ENCODE measurements at places on chromosomes 5 and 9.

- no peak for DNase-seq
These were observed 71.2 kb downstream of the CFAP77 start for GRCh38 chr9:132481053-132481849.

GRCh38 chr9:126919193-126919592, 4.6 kb downstream of the RALGPS1 start:
- DNase-seq = no peak

- DNase-seq = no peak
These were observed 965 bp downstream of the PTGDS start for GRCh38 chr9:136978073-136978864.

- no peak for DNase-seq
These were observed 186.0 kb downstream of the NXNL2 start for GRCh38 chr9:88721025-88721424.

GRCh38 chr5:181109489-181110013, 21.4 kb downstream of the OR2V1 start:
- DNase-seq = no peak

DNA sequence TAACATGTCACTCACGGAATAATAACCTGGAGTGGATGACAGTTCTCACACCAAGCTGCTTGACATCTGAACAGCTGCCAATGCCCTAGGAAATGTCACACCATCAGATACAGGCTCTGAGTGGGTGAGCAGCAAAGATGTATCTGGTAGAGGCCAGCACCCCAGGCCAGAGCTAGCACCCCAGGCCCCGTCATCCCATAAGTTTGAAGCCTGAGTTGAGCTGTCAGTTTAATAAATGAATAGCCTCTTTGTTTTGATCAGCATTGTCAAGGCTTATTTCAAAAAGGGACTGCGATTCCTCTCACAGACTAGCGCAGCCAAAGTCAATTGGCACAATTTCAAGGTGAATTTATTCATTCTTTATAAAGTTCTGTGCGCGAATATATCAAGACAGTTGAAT, 1327.1 kb downstream of the MAT2B start:
- no peak for DNase-seq

DNA sequence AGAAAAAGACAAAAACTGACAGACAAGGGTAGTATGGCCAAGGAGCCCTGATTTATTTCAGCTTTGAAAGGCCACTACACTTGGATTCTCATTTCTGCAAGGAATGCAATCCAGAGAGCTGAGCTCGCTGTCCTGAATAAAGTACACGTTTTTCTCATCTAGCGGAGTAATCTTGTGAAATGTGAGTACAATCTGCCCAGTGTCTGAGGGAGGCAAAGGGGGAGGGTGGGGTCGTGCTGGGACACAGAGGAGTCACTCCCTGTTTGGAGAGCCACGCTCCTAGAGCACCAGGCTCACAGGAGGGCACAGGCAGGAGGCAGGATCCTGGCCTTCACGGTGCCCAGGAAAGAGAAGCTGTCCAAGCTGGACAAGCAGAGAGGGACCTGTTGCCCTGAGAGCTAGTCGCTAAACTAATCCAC, 51.0 kb upstream of the IFNK start:
- DNase-seq = no peak

DNA sequence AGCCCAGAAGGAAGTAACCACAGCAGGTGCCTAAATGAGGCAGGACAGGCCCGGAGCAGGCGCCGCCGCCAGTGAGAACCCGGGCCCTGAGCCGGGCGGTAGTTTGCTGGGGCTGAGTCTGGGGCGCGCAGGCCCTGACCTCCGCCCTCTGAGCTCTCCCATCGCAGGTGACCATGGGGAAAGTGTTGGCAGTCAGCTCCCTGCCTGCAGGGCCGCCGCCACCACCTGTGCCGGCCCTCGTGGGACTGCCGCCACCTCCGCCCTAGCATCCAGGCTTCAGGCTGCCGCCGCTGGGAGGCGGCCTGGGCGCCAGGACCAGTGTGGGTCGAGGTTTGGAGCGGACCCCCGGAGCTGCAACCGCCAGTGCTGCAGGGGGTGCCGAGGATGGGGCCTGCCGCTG, 61.1 kb downstream of the TARS1 start:
- DNase-seq = no peak

- DNase-seq = no peak
These were observed 15.1 kb upstream of the IGFBPL1 start for GRCh38 chr9:38439291-38439915.

GRCh38 chr5:151772029-151772845, 483 bp downstream of the G3BP1 start:
- DNase-seq = peak; percentile 51

DNA sequence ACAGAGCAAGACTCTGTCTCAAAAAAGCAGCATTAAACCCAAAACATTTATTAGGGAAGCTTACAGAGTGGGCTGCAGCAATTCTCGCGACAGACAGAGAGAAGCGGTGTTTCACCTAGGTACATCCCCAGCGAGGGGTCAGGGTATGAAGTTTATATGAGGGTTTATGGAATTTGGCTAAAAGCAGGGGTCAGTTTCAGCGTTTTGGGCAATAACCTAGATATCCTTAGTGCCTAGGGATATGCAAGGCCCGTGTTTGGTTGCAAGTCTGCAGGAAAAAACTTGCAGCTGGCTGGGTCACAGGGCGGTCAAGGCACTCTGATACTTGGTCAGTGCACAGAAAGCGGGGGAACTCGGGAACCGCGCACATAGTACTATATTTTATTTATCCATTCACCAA, 649 bp upstream of the GLE1 start:
- DNase-seq = no peak

- no peak for DNase-seq
These were observed 3.8 kb downstream of the NDUFA8 start for GRCh38 chr9:122155796-122156195.

- no peak for DNase-seq
These were observed 1.7 kb downstream of the UBE2D2 start for GRCh38 chr5:139562847-139563246.

DNA sequence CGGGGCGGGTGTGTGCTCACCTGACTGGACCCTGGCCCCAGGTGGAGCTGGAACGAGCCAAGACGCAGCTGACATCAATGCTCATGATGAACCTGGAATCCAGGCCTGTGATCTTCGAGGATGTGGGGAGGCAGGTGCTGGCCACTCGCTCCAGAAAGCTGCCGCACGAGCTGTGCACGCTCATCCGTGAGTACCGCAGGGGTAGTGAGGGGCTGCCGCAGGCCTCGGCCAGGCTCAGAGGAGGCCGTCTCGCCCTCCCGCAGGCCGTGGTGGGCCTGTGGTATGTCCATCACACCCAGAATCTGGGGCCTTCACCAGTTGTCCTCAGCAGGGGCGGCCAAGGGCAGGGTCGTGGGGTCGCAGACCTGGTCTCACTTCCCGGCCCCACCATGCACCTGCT, 11.3 kb downstream of the PMPCA start:
- DNase-seq = no peak

DNA sequence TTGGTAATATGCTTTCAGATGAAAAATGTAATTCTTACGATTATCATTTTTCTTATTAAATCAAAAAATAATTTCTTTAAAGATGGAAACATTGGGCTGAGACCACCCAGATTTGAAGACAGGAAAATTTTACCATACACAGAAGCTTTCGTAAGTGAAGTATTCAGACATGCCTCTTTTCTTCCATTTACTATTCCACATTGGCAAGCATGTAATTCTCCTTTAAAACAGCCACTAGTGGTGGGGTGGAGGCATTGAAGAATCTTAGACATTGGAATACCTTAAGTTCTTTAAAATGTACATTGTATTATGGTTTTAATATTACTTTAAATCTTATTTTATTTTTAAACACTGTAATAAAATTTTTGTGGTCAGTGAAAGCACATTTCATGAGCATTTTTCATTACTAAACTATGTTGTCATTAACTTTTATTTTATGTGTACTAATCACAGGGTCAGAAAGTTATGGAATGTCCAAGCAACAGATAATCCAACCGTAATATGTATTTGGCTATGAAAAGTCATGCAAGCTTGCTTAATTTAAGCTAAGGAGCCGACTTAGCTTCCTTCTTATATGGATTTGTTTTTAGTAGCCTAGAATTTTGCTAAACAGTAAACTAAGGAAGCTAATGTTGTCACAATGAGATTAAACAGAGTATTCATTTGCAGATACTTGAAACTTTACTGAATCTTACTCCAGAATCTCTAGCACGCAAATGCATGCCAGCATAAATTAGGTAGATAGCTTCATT, 97.4 kb upstream of the ALDH1A1 start:
- no peak for DNase-seq

DNA sequence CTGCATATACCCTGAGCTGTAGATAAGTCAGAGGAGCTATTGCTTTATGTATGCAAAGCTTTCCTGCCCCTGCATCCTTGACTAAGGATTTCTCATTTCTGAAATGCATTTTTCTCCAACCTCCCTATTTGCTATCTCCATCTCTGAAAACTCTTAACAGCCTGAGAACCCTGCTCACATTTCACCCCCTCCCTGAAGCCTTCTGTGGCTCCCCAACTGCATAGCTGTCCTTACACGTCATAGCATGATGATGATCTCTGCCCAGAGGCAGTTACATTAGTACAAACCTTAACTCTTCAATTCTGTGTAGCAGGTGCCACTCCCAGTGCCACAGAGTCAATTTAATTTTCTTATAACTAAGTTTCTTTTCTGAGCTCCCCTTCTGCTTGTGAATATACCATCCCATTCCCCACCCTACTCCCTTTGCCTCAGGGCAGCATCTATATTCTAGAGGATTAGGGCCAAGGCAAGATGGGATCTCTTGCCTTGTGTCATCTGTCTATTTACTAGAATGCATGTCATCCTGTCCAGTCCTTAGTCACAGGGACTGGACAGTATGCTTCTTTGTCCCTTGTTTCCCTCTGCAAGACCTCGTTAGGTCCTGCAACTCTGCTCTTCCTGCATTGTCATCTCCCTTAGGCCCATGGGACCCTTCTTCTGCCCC, 149.7 kb upstream of the SPRY4 start:
- DNase-seq = no peak

- DNase-seq = no peak
These were observed 36.6 kb downstream of the NLN start for GRCh38 chr5:65758546-65759144.

GRCh38 chr9:102631559-102631958, 363.6 kb upstream of the CYLC2 start:
- no peak for DNase-seq

DNA sequence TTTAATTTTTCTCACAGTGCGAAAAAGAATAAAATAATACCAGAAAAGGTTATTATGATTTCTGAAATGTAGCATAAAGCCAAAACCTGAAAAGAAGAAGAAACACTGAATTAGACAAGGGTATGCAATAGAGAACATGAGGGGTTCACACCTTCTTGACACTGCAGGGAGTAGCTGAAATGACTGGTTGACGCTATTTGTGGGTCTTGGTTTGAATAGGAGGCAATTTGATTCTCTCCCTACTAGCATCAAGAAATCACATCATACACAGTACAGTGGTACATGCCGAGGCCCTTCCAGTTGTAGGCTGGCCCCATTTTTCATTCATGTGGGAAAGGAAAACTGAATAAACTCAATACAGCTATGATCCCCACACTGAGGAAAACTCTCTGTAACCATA, 68.6 kb downstream of the NR3C1 start:
- no peak for DNase-seq

GRCh38 chr9:95529910-95530309, 13.1 kb upstream of the PTCH1 start:
- DNase-seq = no peak

DNA sequence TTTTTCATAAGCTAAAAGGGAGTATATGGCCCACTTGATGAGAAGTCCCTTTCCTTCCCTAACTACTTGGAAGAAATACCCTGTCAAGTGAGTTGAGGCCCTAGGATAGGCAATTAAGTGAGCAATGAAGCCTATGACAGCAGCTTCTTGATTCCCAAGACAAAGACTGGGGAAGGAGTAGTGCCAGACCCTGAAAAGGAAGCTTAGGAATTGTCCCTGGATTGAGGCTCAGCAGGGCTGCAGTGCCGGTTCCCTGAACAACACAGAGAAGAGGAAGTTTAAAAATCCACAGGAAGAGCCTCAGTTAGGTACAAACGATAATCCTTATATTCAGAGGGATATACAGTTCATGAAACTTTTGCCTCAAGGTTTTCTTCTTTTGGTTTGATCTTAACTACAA, 61.8 kb upstream of the RAD23B start:
- no peak for DNase-seq

DNA sequence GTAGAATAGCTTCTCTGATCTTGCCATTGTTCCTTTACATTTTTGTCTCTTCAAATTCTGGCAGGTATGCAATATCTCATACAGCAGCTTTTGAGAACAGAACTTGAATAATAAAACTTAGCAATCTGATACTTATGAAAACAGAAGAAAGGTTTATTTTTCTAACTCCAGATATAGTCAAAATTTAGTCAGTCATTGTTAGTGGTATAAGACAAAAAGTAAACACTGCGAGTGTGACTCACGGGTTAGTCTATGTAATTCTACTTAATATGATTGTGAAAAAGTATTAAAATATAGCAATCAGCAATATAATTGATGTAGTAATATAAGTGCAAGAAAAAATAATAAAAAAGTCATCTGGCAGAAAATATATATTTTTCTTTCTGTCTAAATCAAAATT, 910.4 kb downstream of the DNAH5 start:
- DNase-seq = no peak

DNA sequence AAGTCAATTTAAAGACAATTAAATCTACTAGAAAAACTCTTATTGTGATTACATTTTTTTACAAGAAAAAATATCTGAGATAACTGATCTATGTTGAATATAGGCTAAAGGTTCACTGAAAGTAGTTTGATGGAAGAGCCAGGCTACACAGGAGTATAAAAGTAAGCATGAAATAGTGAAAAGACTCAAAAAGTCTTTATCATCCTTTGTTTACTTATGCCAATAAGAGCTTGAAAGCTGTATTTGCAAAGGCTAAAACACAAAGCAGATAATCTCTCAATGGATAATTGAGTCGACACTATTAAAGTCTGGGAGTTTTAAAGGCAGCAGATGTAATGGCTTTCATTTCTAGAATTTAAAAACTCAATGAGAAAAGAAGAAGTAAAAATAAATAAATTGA, 42.0 kb downstream of the SSBP2 start:
- no peak for DNase-seq

DNA sequence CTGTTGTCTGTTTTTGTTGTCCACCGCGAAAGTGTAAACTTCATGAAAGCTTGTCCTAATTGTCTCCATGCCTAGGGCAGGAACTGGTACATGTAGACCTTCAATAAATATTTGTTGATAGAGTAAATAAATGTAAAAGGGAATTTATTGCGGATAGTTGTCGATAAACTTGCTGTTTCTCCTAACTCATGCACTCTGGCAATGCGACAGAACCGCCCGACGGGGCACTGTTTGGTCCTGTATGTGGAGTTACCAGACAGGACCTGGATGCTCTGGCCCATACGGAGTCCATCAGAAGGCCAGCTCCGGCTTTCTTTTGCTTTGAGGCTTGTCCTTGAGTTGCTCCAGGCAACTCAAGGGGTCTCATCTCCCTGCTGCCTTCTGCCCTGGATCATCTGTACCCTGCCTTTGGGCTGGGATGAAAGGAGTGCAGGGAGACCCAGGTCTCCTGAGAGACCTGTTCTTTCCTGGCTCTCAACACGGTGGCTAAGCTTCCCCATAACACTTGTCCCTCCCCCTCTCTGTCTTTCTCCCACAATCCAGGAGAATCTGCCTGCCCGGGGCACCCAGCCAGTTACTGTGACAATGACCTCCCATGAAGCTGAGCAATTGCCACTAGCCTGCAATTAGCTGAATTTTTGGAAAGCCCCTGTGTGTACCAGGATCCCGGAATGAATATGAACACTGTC, 149.5 kb upstream of the PTCH1 start:
- no peak for DNase-seq

All from right renal pelvis (tissue), 4 donors.